ENCODE measurements at places on chromosomes 5 and 9. TPM values are rescaled to one million over a fixed set of nuclear protein-coding genes. Genes with fewer than 3 reads are reported as not detected.

Gene HAPLN1
- total RNA-seq = not detected

Gene TRPM3
- not detected for total RNA-seq

Gene NOXA1
- total RNA-seq = 8.4 TPM

Gene NUDT12
- total RNA-seq = 3.5 TPM

Gene EGFL7
- total RNA-seq = 0.34 TPM

Gene CMYA5
- total RNA-seq = 0.10 TPM

Gene SHISAL2B
- not detected for total RNA-seq

Gene APBA1
- 0.34 TPM for total RNA-seq

Gene MCTP1
- 2.5 TPM for total RNA-seq

Gene TXNDC8
- total RNA-seq = not detected

Gene TLR4
- 3.7 TPM for total RNA-seq

Gene SELENOP
- not detected for total RNA-seq

Gene SLC25A2
- total RNA-seq = 3.6 TPM

Gene BTNL9
- total RNA-seq = 173 TPM

Gene MARCHF3
- total RNA-seq = 35.0 TPM

Gene PNPLA7
- total RNA-seq = 22.6 TPM

Gene CDH18
- total RNA-seq = not detected

Gene NKD2
- total RNA-seq = not detected

Gene PDE6A
- total RNA-seq = not detected

Gene BTNL3
- not detected for total RNA-seq

Gene ZNF462
- not detected for total RNA-seq

Gene SLC6A18
- not detected for total RNA-seq

Gene PPP6C
- 36.1 TPM for total RNA-seq

Gene AFAP1L1
- not detected for total RNA-seq

Gene ZSWIM6
- total RNA-seq = 15.9 TPM

Gene SLC28A3
- not detected for total RNA-seq

Gene OSTF1
- 57.8 TPM for total RNA-seq

Gene NPR3
- total RNA-seq = not detected

Gene PCDHB11
- total RNA-seq = not detected

Gene RNF183
- total RNA-seq = 0.39 TPM

Gene GPR150
- 0.27 TPM for total RNA-seq

Gene SLCO6A1
- total RNA-seq = not detected

Gene SLC6A7
- total RNA-seq = not detected

Gene CDKN2B-AS1
- 2.5 TPM for total RNA-seq

Gene DAPK1
- 0.92 TPM for total RNA-seq

Gene STK32A
- not detected for total RNA-seq

Gene C1QTNF3
- total RNA-seq = 11.9 TPM

Gene TAF11L5
- total RNA-seq = not detected

Gene TMEM215
- total RNA-seq = not detected

Gene ADAMTS6
- total RNA-seq = 12.3 TPM

Gene DRD1
- total RNA-seq = not detected

Gene RASGRF2
- 0.37 TPM for total RNA-seq

Gene C5orf46
- not detected for total RNA-seq

Gene AHRR
- total RNA-seq = 1.7 TPM

Gene INSL6
- not detected for total RNA-seq

Gene OBP2B
- total RNA-seq = not detected

Gene DDX31
- 22.2 TPM for total RNA-seq

Gene SLC22A4
- 0.27 TPM for total RNA-seq

Gene UQCRQ
- 90.0 TPM for total RNA-seq

Gene SEC24A
- 13.0 TPM for total RNA-seq

Gene FOXD1
- 0.49 TPM for total RNA-seq

Gene PCDHGC4
- total RNA-seq = 0.42 TPM

Gene SMIM33
- total RNA-seq = not detected

Gene TXN
- 29.0 TPM for total RNA-seq

Gene FAM221B
- not detected for total RNA-seq

Gene PCDHB6
- total RNA-seq = not detected

All from B cell (primary cell).